Activated CD8-positive, alpha-beta memory T cell treated with anti-CD3 and anti-CD28 coated beads, Interleukin-2, amount 10 ng/mL, durations not matched to agents 7 days and 5 days (primary cell): ENCODE measurements at places on chromosomes 5 and 9.
A peak's percentile ranks its signal among the peaks of the same experiment; 100 is the strongest.

DNA sequence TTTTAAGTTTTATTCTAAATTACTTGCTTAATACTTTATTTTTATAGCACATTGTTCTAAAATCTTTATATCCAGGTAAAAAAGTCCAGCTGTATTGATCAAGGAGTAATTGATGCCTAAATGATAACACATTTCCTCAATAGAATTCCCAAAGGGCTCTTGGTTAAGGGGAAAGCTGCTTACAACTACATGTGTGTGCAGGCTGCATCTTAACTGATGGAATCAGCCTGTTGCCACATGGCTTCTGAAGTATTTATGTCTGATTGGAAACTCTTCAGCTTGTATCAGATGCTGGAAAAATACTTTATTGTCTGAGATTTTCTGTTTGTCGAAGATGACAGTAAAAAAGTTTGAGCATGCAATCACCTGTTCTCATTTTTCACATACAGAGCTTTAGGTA, 182.6 kb downstream of the FBXL7 start:
- no peak for DNase-seq

DNA sequence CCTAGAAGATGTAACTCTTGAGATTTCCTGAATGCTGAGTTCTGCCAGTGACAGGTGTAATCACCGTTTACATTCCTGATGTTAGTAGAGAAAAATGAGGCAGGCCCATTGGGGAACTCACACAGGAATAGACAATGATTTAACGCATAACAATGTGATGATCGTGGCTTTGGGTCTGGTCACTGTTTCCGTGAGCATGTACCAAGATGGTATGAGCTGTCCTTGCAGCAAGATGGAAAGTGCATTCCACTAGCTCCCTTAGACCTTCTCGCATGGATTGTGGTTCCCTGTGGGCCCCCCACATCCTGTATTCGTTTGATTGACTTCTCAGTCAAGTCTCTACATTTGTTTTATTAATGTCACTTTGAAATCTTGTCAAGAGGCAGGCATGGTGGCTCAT, 124.0 kb upstream of the DAP start:
- DNase-seq = no peak

GRCh38 chr9:89454498-89455355, 43.2 kb downstream of the SEMA4D start:
- DNase-seq = no peak

- DNase-seq = peak; percentile 59
Observed at GRCh38 chr5:132176521-132176945, 51.1 kb downstream of the P4HA2 start.

- peak; percentile 70 for DNase-seq
Observed at GRCh38 chr5:108642170-108642906, 105.4 kb upstream of the FER start.
